ENCODE measurements at places on chromosomes 2 and 18.
A peak's percentile ranks its signal among the peaks of the same experiment; 100 is the strongest.

GRCh38 chr2:176391148-176391419 lies 121.8 kb downstream of the MTX2 start:
- H3K27ac ChIP-seq = no peak overlapping the region
- H3K4me3 ChIP-seq = no peak overlapping the region
- no peaks in the 10 kb centered on the region for H3K27me3 ChIP-seq
- H3K36me3 ChIP-seq = no peaks in the 10 kb centered on the region
- 0 out of 2 replicates have a peak, but pooled peaks cover 3% of the 10 kb centered on the region for H3K4me1 ChIP-seq

- no peaks in the 10 kb centered on the region for H3K36me3 ChIP-seq
- no peak overlapping the region for H3K27ac ChIP-seq
- DNase-seq = no peak
- peaks cover 12% of the 10 kb centered on the region for H3K4me1 ChIP-seq
These were observed 58.9 kb upstream of the CD28 start for GRCh38 chr2:203647579-203647978.

DNA sequence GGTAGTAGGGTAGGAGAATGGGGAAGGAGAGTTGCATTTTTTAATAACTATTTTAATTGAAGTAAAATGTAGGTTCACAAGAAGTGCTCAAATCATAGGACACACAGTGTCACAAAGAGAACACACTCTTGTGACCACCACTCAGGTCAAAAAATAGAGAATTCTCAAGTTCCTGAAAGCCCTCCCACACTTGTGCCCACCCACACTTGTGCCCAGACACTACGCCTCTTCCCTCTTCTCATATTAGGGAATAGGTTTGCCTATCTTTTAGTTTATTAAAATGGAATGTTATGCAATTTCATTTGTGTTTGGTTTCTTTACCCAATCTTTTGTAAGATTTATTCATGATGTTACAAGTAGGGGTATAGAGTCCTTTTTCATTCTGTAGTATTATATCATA lies 67.2 kb downstream of the UGGT1 start:
- no peaks in the 10 kb centered on the region for H3K27me3 ChIP-seq
- no peak overlapping the region for H3K4me3 ChIP-seq
- H3K4me1 ChIP-seq = no peaks in the 10 kb centered on the region
- no peak for DNase-seq
- H3K27ac ChIP-seq = no peak overlapping the region
- H3K36me3 ChIP-seq = peaks cover 38% of the 10 kb centered on the region

DNA sequence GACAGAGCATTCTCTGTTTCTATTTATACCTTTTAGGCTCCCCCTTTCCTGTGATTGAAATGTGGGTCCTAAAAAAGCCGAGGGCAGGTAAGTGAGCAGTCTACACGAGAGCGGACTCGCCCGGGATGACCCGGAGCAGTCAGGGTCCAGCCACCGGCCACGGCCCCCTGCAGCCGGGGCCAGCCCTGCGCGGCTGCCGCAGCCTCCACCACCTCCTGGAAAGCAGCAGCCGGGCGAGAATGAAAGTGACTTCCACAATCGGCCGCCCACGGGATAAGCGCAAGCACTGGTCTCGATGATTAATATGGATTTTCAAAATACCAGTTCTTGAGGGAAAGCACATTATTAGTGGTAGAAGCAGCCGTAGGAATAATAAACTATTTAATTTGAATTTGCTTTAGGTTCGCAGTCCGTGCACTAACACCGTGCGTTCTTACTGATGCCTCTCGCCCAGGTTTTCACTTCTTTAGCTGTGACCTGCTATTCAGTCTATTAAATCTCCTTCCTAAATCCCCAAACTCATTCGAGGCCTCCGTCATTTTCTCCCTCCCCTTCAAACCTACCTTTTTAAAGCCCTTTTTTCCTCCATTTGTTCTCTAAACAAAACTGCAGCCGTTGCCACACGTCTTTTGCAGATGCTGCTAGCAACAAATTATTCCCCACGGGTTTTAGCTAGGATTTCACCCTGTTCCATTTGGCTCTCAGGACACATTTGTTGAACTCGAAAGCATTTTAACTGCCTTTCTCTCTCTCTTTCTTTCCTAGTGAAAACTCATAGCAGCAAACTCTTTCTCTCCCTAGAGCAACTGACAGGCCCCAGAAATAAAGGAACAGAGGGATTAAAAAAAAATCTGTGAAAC lies 1015.1 kb upstream of the PIK3C3 start:
- H3K27ac ChIP-seq = peak overlapping the region; percentile 8
- no peak for DNase-seq
- H3K27me3 ChIP-seq = no peaks in the 10 kb centered on the region
- peaks cover 5% of the 10 kb centered on the region for H3K4me1 ChIP-seq
- no peak overlapping the region for H3K4me3 ChIP-seq
- H3K36me3 ChIP-seq = no peaks in the 10 kb centered on the region

- no peaks in the 10 kb centered on the region for H3K27me3 ChIP-seq
- peaks cover 57% of the 10 kb centered on the region for H3K4me1 ChIP-seq
- no peaks in the 10 kb centered on the region for H3K36me3 ChIP-seq
- no peak overlapping the region for H3K4me3 ChIP-seq
- peak; percentile 48 for DNase-seq
These were observed 13.7 kb downstream of the HS6ST1 start for GRCh38 chr2:128304715-128305554.

Data from WTC11 (cell line).